NCI-H1694 (cell line): ENCODE measurements at places on chromosomes 1 and 21.

DNA sequence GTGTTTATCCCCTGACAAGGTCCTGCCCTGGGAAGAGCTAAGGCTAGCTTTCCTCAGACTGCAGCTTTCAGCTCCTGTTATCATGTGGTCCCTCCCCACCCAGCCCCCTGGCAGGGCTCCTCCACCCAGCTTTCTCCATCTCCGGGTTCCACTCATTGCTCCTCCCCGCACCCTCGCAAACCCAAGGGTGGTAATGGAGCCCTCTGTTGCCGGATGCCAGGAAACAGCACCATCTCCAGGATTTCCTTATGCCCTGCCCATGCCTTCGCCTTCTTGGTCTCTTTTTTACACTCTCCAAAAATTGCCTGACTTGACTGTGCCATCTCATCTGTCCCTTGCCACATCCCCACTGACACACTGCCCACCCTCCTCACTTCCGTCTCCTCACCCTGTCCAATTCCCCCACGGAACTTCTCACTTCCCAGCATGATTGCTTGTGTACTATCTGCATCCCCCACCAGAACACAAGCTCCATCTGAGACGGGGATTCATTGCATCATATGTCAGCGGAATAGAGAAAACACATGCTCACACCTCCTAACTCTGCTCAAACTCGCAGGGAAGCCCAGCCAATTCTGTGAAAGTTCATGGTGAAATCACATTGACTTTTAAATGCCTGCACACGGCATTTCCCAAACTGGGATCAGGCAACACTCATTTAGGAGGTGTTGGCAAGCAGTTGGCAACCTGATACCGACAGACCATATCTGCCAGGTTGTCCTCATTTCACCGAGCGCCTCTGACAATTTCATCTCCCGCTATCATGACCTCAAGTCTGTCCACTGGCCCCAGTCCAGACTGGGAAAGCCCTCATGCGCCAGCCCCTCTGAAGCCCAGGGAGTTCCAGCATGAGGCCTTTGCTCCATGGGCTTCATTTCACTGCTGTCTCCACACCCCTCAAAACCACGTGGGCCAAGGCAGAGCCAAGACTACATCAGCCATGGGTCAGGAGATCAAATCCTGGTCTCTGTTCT is 201.1 kb downstream of the MATN1 start:
- no peak for DNase-seq

GRCh38 chr1:94396356-94397010 is 21.7 kb upstream of the ABCD3 start:
- DNase-seq = peak; percentile 11

DNA sequence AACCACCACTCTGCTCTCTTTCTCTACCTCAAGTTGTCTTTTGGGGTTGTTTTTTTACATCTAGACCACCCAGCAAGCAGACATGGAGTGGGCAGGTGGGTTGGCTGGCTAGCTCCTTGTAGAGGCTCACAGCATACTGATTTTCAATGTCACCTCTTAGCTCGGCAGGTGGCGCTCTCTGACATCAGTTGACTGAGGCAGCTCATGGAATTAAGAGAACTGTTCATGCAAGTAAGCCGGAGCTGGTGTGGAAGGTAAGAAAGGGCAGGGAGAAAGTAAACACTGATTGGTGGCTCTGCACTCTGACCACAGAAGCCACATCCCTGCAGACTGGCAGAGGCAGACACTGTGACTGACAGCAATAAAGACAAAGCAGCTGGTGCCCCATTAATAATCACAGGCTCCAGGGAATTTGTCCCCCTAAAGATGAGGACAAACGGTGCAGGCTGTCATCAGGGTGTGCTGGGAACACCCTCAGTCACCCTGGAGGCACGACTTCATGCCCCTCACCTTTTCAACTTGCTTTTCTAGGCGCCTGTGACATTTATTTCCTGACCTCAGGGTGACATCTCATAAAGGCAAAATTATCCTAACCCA is 226.8 kb downstream of the LMX1A start:
- peak; percentile 94 for DNase-seq

DNA sequence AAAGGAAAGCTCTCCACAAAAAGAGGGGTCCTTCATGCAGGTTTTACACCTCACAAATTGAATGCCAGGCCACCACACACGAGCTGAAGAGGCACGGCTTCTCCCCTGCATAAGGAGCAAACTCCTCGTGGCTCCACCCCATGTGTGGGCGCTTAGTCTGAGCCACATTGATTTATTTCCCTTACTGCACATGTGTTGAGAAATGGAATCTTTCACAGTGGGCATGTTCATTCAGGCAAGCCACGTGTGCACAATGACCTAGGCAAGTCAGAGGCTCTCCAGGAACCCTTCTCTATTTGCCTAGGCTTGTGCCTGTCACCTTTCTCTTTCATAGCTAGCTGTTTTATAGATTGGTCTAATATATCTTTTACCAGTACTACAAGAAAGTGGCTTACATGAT is 120.5 kb downstream of the LTN1 start:
- DNase-seq = no peak

GRCh38 chr21:26115305-26115704 is 55.3 kb downstream of the APP start:
- DNase-seq = peak; percentile 36

DNA sequence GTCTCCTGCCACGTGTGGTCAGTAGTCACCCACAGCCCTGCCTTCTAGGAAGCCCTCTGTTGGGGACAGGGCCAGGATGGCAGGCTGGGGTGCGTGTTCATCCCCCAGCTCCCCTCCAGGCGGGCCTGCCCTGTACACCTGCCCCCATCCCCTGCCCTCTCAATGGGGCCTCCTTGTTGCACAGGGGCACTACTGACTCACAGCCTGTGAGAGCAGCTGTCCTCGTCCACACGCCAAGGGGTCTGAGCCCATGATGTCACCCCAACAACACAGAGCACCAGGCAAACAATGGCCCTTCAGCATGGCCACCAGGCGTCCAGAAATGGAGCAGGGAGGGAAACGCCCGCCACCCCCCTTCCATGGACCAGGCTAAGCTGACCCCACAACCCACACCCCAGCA is 64.3 kb downstream of the ARHGEF16 start:
- no peak for DNase-seq

DNA sequence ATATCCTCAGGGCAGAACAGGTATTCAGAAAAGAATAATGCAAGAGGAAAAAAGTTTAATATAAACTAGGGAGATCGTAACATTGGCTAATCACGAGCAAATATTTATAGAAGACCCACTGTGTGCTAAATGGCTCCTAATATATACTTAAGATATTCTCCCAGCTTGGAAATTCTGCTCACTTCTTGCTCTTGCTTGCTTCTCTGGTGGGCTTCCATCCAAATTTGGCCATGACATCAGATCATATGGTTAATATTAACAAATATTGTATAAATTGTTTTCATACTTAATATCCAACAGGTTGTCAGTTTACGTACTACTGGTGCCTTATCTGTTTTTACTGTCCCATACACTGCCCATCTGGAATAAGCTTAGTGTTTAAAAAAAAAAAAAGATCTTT is 1.1 kb downstream of the COX20 start:
- DNase-seq = no peak

- DNase-seq = no peak
Measured at GRCh38 chr1:145992958-145993617, 3.3 kb downstream of the TXNIP start.

- DNase-seq = no peak
Measured at GRCh38 chr1:178619042-178619927, 105.8 kb upstream of the RALGPS2 start.

DNA sequence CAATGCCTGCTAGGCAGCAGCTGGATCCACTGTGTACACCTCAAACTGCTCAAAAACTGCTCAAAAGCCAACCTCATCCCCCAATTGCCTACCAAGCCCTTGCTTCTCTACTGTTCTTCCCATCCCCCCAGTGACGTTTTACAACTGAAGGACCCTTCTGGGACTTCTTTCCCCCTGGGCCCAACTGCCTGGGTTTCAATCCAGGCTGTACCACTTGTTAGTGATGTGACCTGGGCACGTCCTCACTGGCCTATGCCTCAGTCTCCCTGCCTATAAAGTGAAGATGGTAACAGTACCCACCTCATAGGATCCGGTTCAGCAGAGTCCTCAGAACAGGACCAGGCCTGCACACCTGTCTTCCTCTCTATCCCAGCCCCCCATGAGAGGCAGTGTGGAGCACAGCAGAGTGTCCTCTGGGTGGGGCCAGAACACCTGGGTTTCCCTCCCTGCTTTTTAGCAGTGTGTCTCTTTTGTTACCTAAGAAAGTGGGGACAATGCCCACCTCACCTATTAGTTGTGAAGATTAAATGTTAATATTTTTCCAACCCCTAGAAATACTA is 1.9 kb upstream of the TEKT2 start:
- no peak for DNase-seq

DNA sequence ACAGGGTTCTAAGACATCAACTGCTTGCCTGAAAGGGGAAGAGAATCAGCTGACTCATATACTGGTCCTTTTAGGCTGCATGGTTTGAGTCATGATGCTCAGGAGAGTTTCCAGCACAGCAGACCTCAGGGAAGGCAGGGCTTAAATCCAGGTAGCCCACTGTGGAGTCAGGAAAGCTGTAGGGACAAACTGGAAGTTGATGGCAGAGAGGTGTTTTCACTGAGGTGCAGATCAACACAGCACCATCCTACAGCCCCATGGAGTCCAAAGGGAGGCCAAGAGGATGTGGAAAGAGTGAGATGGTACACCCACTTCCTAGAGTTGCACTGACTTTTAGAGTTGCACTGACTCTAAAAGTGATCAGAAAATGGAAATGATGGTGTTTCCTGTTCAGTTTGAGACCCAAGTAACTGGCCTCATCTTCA is 252.4 kb upstream of the DUSP10 start:
- no peak for DNase-seq

DNA sequence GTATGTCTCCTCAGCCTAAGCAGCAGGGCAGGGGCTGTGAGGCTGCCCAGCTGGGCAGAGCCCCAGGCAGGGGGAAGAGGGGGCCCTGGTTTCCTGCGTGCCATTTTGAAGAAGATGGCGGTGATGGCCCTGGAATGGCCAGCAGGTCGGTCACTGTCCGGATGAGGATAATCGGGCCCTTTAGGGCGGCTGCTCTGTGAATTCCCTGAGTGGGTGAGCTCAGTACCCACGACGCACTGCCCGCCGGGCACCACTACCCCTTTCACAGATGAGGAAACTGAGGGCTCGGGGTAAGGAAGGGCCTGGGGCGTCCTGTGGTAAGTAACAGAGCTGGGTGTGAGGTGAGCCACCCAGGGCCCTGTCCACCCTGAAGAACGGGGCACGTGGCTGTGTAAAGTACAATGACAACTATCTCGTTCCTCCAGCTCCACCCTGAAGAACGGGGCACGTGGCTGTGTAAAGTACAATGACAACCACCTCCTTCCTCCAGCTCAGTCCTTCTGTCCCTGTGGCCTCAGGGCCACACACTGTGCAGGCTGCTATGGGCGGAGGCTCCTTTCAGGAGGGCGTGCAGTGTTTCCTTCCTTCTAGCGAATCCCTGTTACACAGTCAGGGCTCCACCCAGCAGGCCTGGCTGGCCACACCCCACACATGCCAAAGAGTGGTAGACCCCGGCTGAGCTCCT is 23.2 kb downstream of the ITGB2 start:
- DNase-seq = no peak

DNA sequence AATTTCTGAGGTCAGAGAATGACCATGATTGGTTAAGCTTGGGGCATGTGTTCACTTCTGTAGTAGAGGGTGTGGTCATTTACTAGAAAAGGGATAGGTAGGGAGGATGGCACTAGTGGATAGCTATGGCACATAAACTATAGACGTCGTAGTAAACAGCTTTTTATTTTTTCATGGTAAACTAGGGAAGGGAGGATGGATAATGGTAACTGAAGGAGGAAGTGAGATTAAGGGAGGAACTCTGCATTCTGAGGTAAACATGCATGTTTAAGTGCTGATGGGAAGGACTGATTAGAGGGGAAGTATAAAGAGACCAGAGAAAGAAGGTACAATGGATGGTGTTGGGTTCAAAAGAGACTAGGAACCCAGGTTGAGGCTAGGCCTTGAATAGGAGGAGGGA is 26.9 kb downstream of the PTGS2 start:
- DNase-seq = no peak

GRCh38 chr1:41875487-41875886 is 43.2 kb downstream of the HIVEP3 start:
- DNase-seq = no peak

- DNase-seq = no peak
Measured at GRCh38 chr21:14916676-14917141, 148.1 kb downstream of the NRIP1 start.

GRCh38 chr1:10594595-10595223 is 120.0 kb downstream of the PEX14 start:
- no peak for DNase-seq

DNA sequence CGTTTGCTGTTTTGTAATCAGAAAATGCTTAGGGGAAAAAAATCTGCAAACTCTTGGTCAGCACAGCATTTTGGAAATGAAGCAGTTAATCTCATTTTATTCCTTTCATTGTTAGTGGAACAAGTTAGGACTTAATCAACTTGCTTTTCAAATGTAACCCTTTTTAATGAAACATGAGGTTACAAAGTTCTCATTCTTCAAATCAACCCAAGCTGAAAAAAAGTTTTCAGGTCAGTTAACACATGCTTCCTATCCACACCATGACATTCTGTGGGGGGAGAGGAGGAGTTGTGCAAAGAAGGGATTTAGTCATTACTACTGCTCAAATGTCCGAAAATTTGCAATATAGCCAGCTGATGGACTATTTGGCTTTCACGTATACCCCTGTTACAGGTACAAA is 283.2 kb upstream of the LYPLAL1 start:
- no peak for DNase-seq

GRCh38 chr1:90356991-90357390 is 360.1 kb downstream of the BARHL2 start:
- no peak for DNase-seq

GRCh38 chr1:114386129-114387009 is 124.6 kb downstream of the TRIM33 start:
- DNase-seq = no peak

DNA sequence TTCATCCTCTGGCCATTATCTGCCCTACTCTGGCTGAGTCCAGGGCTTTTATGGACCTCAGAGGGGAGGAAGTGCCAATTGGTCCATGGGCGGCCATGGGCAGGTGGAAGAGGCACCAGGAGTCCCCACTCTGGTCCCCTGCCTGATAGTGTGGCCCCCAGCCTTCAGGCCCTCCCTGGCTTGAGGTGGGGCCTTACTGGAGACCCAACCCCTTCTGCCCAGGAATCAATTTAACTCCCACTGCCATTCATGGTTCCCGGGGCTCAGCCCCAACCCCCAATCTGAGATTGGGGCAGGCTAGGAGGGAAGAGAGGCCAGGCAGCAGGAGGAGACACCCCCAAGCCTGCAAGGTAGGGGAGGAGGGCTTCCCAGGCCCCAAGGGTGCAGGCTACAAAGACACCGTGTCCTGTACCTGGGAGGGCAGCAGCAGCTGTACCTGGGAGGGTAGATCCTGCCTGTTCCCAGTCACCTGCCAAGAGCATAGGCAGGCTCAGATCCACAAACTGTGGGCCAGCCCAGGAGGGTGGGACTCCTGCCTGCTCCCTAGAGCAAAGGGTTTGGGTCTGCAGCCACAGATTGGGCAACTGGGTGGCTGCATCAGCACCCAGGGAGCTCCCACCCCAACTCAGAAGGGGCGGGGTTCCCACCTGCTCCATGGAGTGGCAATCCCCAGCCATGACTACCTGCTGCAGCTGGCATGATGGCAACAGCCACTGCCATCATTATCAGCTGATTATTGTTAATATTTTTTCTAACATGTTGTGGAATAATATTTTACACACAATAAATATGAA is 1044.1 kb upstream of the B3GALT2 start:
- no peak for DNase-seq

- no peak for DNase-seq
Measured at GRCh38 chr1:97042551-97042950, 321.0 kb downstream of the PTBP2 start.
